ENCODE measurements at places on chromosomes 1 and 21. TPM values are rescaled to one million over a fixed set of nuclear protein-coding genes. Genes with fewer than 3 reads are reported as not detected.

The LDLRAD2 gene
- total RNA-seq: not detected

The RGS5 gene
- total RNA-seq: 0.54 TPM

The CDCA8 gene
- total RNA-seq: 31.5 TPM

The TMPRSS15 gene
- not detected for total RNA-seq

The PTGER3 gene
- not detected for total RNA-seq

The CENPF gene
- total RNA-seq: 48.2 TPM

The TLCD4 gene
- 0.07 TPM for total RNA-seq
